ENCODE measurements at places on chromosomes 13 and 19. TPM values are rescaled to one million over a fixed set of nuclear protein-coding genes. Genes with fewer than 3 reads are reported as not detected.

DNA sequence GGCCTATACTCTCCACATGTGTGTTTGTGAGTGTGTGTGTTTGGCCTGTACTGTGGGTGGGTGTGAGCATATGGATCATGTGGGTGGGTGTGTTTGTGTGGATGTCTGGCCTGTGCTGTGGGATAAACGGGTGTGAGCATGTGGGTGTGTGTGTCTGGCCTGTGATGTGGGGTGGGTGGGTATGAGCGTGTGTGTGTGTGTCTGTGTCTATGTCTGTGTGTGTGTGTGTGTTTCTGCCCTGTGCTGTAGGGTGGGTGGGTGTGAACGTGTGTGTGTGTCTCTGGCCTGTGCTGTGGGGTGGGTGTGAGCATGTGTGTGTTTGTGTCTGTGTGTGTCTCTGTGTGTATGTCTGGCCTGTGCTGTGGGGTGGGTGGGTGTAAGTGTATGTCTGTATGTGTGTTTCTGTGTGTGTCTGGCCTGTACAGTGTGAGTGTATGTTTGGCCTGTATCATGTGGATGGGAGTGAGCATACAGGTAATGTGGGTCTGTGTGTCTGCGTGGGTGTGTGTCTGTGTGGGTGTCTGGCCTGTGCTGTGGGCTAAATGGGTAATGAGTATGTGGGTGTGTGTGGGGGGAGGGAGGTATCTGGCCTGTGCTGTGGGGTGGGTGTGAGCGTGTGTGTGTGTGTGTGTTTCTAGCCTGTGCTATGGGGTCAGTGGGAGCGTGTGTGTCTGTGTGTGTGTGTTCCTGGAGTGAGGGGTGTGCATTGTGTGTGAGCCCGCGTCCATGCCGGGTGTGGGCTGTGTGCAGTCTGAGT lies 20.8 kb upstream of the KCTD15 start:
- no peak for DNase-seq

DNA sequence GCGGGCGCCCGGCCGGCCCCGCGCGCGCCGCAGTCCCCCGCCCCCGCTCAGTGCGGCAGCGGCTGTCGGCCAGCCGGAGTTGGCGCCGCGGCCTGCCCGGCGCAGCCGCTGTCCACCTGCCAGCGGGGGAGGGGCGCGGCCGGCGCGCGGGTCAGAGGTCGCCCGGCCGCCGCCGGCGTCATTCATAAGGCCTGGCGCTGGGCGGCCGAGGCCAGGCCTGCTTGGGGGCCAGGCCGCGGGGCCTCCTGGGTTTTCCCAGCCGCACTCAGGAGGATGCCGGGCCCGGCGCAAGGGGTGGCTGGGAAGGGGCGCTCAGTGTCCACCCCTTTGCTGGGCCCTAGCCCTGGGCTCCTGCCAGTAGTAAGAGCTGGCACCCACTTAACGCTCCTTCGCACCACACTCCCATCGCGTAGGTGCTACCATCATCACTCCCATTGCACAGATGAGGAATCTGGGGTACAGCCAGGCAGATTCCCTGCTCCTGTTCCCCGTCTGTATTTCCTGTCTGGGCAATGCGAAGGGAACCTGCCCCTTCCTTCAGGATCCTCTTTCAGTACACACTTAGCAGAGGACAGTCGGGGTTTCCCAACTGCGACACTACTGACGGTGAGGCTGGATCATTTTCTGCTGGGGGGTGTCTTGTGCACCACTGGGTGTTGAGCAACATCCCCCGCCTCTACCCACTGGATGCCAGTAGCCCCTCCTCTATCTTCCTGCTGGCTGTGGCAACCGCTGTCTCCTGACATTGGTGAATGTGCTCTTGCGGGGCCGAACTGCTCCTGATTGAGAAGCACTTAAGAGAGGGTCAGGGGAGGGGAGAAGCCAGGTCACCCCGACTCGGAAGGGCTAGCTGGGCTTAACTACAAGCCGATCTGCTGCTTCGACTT lies 846 bp upstream of the PRKACA start:
- DNase-seq = peak; percentile 41

Gene ZNF208
- polyA plus RNA-seq = not detected

Gene FGF9
- 0.10 TPM for polyA plus RNA-seq

GRCh38 chr19:31616031-31616430 lies 266.8 kb upstream of the TSHZ3 start:
- DNase-seq = no peak

DNA sequence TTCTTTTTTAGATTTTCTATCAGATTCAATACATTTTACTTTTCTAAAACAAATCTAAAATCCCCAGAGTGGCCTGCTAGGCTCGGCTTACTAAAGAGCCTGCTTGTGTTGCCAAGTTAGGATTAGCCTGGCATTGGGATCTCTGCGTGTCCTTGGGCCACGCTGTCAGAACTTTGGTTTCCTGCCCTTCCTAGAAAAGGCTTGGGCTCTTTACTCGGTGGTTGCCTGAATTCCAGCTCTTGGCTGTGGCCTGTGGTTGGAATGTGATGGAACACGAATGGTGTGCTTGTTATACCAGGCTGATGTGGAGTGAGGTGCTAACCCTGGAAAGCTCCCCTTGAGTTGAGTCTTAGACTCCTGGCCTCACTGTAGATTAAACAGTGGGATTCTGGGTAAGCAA lies 8.5 kb downstream of the SPATA13 start:
- DNase-seq = no peak

DNA sequence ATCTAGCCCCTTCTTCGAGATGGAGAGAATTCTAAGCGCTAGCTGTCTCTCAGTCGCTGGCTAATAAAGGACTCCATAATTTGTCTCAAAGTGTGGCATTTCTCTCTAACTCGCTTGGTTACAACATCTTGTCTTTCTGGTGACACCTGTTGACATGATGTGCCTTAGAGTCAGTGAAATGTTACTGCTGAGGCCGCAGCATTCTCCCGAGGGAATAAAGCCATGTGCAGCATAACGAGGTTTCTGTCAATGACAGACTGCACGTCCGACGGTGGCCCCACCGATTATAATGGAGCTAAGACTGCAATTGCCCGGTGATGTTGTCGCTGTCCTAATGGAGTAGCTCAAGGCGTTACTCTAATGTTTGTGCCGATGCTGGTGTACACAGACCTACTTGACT lies 20.3 kb upstream of the GPR32 start:
- no peak for DNase-seq

- DNase-seq = no peak
Measured at GRCh38 chr13:64849196-64849595, 2380.9 kb downstream of the PCDH9 start.

All from BJ (cell line).